ENCODE measurements at places on chromosomes 7 and 10.
A peak's percentile ranks its signal among the peaks of the same experiment; 100 is the strongest.

DNA sequence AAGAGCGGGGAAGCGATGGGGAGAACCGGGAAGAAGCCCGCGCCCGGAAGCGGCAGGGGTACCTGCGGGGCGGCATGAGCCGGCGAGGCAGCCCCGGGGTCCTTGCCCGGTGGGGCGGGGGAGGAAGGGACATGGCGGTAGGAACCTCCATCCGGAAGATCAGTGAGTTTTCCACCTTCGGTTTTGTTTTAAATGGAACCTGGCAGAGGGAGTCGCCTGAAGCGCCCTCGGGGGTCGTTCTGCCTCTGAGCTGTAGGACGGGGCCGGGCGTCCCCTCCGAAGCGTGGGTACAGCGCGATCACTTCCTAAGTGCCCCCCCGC lies 471 bp downstream of the PFKP start:
- DNase-seq, result no peak

- peak; percentile 75 for DNase-seq
Measured at GRCh38 chr7:75054744-75055143, 18.9 kb downstream of the RCC1L start.

DNA sequence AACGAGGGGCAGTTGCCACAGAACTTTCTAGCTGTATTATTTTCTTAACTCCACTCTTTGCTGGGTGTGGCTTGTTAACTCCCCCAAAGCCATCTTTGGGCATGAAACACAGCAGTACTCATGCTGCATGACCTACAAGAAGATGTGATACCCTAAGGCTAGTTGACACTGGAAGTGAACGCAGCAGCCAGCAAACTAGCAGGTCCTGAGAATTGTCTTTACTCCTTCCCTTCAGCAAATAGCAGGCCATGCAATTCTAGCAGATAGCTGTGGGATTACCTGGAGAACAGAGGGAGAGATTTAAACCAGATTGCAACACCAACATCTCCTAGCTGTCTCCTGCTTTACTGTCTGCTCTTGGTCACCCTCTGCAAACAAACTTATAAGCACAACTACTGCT lies 688.0 kb upstream of the ZWINT start:
- DNase-seq, result no peak

GRCh38 chr7:125431349-125431748 lies 501.7 kb upstream of the POT1 start:
- DNase-seq, result no peak

DNA sequence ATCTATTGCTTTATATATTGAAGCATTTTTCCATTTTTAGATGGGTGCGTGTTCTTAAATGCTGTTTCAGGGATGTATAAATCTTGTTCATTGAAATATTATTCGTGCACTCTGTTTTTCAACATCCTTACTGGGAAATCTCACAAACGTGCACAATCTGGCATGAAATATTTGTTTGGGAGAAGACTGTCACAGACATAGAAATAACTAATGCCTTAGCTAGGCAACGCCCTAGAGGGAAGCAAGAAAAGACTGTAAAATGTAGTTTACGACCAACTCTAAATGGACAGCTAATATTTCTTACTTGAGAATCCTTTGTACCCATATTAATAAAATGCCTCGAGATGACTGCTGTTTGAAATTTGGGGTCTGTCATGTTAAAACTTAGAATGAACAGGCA lies 8.9 kb downstream of the DOCK4 start:
- no peak for DNase-seq

GRCh38 chr10:106571192-106571946 lies 593.1 kb downstream of the SORCS1 start:
- peak; percentile 81 for DNase-seq

GRCh38 chr10:71613261-71613777 lies 106.3 kb downstream of the C10orf105 start:
- DNase-seq, result no peak

DNA sequence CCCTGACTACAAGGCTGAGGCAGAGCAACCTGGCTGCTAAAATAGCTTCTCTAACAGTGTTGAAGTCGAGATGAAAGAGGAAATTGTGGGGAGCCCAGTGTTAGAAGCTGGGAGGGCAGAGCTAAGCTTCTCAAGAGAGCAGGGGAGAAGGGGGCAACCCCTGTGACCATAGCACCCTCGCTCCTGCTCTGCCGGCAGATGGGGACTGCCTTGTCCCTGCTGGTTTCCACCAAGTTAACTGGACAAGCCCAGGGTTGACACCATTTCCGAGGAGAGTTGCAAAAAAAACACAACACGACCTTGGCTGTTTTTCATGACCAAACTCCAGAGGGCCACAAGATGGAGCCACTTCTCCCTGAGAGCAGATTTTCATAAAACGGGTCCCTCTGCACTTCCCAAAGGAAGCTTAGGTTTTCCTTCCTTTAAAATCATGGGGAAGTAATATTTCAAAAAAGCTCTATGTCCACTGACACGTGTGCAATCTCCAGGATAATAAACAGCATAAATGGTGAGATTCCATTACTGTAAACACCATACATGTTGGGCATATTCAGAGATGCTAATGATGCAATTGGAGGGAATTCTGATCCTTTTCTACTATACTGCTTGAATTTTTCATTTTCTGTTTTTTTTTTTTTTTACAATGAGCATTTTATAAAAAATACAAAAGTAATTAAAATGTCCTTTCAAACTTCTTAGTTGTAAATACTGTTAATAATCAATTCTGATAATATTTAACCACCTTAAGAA lies 140.4 kb downstream of the PIP4K2A start:
- peak; percentile 35 for DNase-seq

DNA sequence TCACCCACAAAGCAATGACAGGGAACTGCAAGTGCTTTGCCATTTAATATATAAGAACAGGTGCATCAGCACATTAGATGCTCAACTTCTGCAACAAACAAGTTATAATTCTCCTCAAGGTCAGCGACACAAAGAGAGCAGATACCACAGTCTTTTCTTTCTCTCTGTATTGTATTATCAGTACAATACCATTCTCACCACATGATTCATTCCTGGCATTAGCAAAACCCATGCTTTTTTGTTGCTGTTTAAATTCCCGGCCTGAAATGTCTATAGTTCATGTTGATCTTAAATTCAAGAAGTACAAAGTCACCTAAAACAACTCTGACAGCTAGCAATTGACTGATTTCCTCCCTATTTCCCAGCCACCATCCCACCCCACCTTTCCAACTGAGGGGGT lies 111.8 kb upstream of the FEZF1 start:
- DNase-seq, result no peak

DNA sequence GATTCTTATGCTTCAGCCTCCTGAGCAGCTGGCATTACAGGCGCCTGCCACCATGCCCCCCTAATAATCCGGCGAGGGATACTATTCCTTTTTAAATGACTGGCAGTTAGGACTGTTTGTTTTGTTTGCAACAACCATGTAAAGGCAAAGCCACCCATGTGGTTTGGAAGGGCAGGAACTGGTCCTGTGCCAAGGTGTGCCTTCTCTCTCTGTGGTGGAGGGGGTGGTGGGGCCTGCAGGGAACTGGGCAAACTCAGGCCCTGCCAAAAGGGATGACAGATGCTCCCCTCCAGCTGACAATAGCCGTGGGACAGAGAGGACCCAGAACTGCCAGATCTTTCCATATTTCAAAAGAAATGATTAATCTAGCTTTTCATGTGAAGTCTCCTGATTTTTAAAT lies 23.5 kb upstream of the WAPL start:
- DNase-seq, result no peak

DNA sequence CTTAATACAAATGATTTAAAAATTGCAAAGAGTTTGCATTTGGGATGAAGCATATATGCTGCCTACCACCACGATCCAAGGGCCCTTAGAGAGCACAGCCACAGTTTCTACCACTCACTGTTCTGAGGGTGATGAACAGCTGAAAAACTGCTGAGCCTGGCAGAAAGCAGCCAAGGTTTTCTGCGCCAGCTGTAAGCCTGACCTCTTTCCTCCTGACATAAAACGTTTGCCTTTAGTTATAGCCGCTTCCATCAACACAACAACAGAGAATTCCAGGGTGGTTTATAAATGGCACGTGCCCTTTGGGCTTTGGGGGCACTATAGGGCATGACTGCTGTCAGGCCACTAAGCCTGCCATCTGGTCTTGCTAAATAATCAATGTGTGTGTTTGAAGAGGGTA lies 222.8 kb downstream of the RELN start:
- DNase-seq, result no peak

GRCh38 chr10:132395704-132396493 lies 1.1 kb upstream of the PWWP2B start:
- DNase-seq, result no peak

DNA sequence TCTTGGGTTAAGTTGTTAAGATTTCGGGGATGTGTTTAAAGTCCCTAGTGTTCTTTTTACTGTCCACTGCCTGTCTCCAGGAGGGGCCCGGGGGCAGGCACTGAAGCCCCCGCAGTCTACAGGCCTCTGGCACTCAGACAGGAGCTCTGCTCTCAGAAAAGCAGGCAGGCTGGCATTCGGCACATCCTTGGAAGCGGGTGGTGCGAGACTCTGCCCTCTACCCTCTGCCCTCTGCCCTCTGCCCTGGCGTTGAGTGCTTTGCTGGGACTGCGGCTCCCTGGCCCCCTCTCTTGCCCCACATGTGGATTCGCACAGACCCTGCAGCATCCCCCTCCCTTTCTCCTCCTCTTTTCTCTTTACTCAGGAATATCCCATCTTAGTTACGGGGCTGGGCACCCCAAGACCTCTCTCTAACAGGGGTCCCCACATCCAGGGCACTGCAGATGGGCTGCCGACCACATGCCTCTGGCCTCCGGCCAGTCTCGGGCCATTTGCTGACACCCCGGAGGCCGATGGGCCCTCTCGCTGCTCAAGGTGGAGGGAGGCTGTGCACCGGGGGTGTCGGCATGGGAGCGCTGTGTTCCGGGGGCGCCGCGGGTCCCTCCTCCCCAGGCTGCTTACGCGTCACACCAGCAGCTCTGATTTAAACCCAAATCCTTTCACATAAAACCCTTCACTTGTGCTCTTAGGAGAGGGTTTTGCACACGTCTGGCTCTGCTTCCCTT lies 479.9 kb downstream of the DNAJB6 start:
- DNase-seq, result no peak

DNA sequence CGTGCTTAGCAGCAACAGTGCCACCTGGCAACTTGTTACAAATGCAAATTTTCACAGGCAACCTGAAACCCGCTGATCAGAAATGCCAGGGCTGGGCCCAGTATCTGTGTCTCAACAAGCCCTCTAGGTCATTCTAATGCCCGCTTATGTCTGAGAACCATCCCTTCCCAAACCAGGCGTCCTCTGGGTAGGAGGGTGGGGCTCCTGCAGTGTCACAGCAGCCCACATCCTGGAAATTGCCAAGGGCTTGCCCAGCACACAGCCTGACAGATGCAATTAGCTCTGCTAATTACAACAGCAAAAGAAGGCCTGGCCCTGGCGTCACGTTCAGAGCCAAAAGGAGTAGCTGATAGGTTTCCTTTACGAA lies 15.9 kb downstream of the ITPRIP start:
- no peak for DNase-seq

- no peak for DNase-seq
Measured at GRCh38 chr10:29925771-29926692, 133.4 kb downstream of the JCAD start.

DNA sequence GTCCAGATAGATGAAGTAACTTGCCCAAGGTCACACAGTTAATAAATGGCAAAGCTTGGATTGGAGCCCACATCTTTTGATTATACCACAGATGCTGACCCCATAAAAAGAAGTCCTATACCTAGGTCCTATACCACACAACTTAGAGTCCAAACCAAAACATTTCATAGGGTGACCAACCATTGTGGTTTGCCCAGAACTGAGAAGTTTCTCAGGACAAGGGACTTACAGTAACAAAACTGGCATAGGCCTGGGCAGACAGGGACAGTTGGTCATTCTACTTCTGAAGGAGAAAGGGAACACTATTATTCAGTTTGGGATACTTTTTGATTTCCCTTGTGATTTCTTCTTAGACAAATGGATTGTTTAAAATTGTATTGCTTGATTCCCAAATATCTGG lies 32.9 kb upstream of the PRLHR start:
- no peak for DNase-seq

GRCh38 chr7:108196004-108196403 lies 65.8 kb upstream of the LAMB4 start:
- no peak for DNase-seq

GRCh38 chr10:23479798-23480473 lies 41.1 kb downstream of the OTUD1 start:
- no peak for DNase-seq

DNA sequence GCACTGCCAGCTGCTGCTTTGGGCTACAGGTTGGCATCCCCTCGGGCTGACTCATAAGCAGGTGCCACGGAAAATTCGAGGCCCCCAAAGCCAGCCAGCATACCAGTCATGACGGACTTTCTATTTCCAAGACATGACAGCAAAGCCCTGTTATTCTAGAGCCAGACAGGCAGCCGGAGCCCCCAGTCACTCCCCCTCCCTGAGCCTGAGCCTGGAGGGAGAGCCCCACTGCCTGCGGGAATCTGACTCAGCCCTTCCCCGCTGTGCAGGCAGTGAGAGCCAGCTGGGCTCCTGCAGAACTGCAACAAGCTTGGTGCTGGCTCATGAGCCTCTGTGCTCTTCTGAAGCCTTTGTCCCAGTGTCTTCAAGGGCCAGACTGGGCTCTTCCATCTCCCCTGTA lies 15.8 kb downstream of the BTBD16 start:
- DNase-seq, result peak; percentile 67

- DNase-seq, result no peak
Measured at GRCh38 chr10:75910032-75910431, 478.6 kb downstream of the LRMDA start.

DNA sequence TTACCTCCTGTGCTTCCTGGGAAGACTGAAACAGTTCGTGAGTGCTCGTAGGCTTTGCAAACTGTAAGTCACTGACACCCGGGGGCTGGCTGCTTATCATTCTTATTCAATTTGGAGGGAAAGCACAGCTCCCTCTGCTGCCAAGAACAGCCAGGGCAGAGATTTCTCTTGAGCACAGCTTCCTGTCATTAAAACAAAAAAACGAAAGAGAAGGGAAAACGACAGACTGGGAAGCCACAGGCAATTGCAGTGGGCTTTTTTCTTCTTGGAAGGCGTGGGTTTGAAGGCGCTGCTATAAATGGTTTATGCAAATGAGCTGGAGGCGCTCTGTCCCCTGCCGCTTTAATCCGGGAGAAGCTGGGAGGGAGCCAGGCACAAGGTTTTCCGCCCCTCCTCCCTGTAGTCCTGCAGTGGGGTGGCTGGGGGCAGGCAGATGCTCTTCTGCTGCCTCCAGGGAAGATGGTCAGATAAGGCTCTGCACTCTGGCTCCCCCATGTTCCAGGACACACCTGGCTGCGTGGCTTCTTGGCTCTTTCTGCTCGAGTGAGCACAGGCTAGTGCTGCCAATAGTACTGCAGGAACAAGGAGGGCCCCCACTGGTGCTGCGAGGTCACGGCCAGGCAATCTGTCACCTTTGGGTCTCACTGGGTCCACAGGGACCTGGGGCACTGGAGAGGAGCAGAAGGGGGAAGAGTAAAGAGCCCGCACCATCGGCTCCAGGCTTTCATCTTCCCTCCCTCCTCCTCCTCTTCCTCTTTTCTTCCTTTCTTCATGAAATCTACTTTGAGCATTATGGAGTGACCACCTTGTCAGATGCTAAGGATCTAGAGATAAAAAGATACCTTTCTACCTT lies 49.5 kb downstream of the NEURL1 start:
- peak; percentile 30 for DNase-seq

GRCh38 chr10:7813481-7813880 lies 4.8 kb upstream of the TAF3 start:
- no peak for DNase-seq

GRCh38 chr7:68087401-68087800 lies 1090.8 kb downstream of the TYW1 start:
- no peak for DNase-seq
